Eye (tissue), 1 donor: ENCODE measurements at places on chromosomes 3 and 15.

GRCh38 chr3:72892870-72893269 is 5.0 kb downstream of the GXYLT2 start:
- DNase-seq, result peak; percentile 19

GRCh38 chr3:11735638-11736037 is 91.9 kb upstream of the VGLL4 start:
- no peak for DNase-seq

- DNase-seq, result no peak
Observed at GRCh38 chr3:141860766-141861513, 15.5 kb upstream of the ATP1B3 start.

GRCh38 chr3:170038434-170039110 is 777 bp downstream of the GPR160 start:
- DNase-seq, result peak; percentile 65

DNA sequence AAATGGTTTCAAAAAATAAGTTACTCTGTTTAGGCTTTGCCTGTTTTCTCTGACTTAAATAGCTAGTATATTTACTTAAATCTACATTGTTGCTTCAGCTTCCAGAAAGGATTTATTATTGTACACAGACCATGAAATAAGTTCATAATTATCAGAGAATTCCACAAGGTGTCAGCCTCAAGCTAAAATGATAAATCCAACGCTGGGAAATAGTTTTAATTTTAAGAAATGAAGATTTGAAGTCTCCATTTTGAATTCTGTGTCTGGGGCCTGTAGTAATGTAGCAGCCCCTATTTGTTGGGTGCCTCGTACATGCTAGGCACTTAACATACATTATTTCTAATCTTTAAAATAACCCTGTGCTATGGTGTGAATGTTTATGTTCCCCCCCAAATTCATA is 92.6 kb upstream of the KCNMB2 start:
- DNase-seq, result no peak

DNA sequence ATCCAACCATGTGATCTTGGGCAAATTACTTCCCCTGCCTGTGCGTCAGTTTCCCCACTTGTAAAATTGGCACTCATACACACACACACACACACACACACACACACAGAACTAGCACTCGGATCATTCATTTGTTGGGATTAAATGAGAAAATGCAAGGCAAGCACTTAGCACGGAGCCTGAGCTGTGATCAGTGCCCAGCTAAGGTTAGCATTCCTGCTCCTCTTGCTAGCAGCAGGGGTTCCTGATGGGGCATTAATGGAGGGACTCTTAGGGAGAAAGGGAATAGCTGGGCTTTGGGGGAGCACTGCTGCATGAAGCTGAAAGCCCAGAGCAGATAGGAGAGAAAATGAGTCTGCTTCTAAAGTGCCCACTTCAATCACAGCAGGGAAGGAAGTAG is 187.7 kb upstream of the C2CD4B start:
- DNase-seq, result no peak

DNA sequence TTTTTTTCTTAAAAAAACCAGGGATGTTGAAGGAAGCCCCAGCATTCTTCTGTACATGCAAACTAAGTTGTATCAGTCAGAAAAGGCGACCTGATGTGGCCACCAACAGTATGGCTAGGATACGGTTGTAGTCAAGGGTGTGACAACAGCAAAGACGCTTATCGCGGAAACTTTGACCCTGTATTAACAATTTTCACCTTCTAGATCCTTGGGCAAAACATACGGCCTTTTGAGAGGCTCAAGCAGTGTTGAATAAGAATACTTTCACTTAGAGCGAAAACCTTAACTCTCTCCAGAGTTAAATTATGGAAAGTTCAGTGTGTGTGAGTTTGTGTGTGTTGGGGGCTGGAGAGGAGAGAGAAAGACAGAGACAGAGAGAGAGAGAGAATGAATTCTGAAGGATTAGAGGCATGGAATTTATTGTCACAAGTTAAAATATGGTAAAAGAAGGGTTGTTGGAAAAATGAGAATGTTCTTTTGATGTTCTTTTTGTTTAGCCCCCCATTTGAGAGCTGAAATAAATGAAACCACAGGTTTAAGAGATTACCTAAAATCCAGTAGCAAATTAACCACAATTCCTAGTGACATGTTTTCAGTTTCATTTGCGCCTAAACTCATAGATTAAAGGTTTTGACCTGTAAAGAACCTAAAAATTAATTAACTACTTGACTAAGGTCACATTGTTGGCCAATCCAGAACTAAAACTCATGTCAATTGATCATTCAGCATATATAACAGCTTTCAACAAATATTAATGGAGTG is 9.2 kb downstream of the ALCAM start:
- no peak for DNase-seq
